ENCODE measurements at places on chromosomes 1 and 21.

- DNase-seq = peak; percentile 14
Observed at GRCh38 chr1:54705153-54705552, 10.5 kb upstream of the TTC4 start.

DNA sequence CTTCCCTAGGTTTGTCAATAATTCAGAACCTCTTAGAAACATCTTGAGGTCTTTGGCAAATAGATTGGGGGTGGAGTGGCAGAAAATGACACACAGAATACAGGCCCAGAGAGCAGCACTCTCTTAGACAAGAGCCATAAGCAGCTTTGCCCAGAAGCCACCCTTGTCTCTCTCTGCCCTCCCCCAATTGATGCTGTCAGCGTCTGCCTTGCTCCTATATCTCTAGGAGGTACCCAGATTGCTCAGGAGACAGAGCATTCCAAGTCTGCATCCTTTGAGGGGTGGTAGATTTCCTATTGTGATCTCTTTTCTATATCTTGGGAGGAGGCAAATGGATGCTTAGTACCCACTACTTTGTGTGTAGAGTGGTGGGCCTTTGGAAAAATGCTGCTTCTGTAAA is 1.8 kb downstream of the RGL1 start:
- no peak for DNase-seq

GRCh38 chr1:53869454-53870117 is 20.0 kb downstream of the YIPF1 start:
- DNase-seq = no peak

- no peak for DNase-seq
Observed at GRCh38 chr21:14080764-14081096, 130.0 kb downstream of the LIPI start.

- peak; percentile 44 for DNase-seq
Observed at GRCh38 chr1:221335161-221336101, 406.5 kb downstream of the DUSP10 start.

DNA sequence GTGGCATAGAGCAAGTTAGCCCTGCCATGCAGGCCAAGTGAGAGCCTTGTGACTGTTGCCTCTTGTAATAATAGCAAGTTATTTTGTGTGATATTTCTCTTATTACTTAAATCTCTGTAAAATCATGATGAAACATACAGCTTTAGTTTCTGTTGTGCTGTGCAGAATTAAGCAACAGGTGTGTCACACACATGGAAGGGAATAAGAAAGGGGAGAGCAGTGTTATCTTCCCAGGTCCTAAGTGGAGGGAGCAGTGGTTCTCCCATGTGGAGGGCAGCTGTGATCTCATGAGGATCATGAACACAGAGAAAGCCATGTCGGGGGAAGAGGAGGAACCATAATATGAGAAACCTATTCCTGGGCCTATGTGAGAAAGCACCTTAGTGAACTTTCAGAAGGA is 25.2 kb upstream of the SCYL3 start:
- DNase-seq = no peak

DNA sequence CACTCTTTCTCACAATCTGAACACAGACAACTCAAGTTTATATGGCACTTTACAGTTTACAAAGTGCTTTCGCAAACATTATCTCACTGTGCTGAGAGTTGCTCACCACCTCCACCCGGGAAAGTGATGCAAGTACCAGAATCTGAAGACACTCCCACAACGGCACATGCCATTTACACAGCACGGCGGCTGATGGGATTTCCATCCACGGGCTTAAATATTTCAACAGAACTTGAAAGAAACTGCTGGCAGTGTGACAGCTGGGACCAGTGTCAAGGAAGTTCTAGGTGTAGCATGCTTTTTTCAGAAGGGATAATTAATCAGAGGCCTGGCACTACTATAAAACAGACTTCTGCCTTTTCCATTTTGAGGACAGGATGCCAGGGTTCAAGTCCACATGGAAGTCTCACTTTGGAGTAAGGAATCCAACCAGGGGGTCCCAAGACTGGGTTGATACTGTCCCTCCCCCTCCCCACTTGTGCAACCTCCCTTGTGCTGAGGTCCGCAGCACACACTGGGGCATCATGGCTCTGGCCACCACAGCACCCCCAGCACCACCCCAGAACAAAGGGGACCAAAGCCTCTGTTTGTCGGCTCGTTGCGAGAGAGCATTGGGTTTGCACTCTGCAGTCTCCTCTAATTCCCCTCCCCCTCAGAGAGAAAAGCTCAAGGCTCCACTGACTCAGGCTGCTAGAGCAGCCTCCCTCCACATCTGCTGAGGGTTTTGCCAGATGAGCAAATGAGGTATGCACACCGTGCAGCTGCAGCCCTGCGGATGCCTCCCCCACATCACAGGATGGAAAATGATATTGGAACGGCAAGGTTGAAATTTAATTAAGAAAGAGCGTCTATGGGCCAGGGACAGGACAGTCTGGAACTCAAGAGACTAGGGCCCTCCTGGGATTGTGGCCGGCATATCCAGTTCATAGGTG is 154.9 kb downstream of the TGFBR3 start:
- peak; percentile 58 for DNase-seq

DNA sequence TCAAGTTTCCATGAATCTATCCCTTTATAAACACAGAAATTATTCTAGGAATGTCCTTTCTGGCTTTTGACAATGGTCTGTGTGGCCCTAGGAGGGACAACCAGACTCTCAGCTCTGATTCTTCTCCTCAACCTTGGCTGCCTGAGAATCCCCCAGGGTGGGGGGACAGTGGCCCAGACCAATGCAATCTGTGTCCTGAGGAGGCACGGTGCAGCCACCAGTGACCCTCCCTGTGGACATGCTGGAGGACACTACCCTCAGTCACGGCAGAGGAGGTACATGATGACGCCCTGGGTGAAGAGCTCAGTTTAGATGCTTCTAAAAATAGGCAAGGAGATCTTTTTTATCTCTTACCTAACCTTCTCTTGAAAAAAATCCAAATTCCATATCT is 91.7 kb downstream of the PGBD5 start:
- no peak for DNase-seq

DNA sequence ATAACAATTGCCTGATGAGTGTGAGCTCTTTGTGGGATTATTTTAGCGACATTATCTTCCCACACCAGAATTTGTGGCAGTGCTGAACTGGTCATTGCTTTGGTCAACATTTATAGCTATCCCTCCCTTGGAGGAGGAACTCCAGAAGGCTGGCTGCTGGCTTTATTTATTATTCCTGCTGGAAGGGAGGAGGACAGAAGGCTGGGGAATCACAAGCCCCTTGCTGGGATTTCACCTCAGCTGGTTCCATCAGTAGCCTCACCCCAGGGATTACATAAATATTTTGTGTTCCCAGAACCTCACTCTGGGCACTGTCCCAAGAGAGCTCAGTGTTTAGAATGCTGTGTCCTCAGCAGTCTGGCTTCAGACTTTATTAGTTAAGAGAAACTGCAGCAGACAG is 102.8 kb upstream of the C1orf21 start:
- peak; percentile 92 for DNase-seq
